Activated CD4-positive, alpha-beta T cell treated with anti-CD3 and anti-CD28 coated beads, Interleukin-2, amount 50 U/mL, for 1 hour (primary cell): ENCODE measurements at places on chromosomes 3 and 15.

- DNase-seq: no peak
Measured at GRCh38 chr3:12998648-12999047, 74.6 kb downstream of the IQSEC1 start.

GRCh38 chr3:89867286-89867685 is 759.9 kb downstream of the EPHA3 start:
- no peak for DNase-seq

DNA sequence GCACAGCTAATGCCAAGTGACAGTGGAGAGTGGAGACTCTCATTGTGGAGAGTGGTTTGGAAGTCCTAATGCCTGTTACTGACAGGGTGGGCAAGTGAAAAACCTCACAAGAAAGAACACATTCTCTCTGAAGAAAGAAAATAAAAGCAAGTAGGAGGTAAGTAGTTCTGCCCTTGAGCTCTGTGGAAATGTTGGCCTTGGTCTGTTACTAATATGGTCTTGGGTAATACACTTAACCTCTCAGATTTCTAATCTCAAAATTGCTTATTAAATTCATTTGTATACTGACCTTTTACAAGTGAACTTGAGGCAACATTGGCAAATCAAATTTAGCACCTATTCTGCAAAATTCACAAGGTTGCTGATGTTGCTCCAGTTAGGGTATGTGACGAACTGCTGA is 291.6 kb upstream of the CBLB start:
- no peak for DNase-seq

DNA sequence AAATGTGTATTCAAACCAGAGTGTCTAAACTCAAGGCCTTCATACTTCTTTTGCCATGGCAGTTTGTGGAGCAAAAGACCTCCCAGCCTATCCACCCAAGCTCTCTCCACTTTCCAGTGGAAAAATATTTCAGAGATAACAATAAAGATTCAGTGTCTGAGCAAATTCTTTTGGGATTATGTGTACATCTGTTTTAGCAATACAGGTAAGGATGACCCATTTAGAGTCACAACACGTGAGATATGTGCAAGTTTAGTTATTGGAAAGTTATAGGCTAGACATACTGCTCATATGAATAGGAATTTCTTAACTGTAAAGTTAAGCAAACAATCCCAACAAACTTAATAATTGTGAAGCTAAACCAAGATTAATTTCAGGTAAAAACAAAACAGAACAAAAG is 174.5 kb upstream of the LRIG1 start:
- DNase-seq: no peak

GRCh38 chr3:127747751-127748521 is 74.4 kb downstream of the MGLL start:
- DNase-seq: no peak

DNA sequence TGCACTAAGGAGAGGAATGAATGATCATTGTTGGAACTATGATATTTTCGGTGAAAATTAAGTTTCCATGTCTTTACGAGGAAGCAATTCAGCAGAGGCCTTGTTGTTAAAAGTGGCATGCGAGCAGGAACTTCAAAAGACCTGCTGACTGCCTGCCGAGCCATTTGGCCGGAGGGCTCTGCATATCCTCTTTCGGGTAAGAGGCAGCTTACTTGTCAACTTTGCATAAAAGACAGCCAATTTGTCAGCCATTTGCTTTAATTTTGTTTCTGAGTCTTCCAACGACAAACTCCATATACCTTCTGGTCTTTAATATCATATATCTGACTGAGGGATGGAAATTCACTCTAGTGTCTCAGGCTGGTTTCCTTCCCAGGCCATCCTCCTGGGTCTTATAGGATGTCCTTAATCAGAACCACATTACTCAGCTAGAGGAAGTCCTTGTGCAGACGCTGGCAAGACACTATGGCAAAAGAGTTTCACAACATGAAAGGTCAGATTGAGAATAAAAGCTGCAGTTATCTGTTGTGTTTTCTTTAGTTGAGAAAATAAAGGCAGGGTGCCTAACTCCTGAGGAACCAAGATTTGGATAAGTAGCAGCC is 128.7 kb upstream of the WNT5A start:
- DNase-seq: no peak

DNA sequence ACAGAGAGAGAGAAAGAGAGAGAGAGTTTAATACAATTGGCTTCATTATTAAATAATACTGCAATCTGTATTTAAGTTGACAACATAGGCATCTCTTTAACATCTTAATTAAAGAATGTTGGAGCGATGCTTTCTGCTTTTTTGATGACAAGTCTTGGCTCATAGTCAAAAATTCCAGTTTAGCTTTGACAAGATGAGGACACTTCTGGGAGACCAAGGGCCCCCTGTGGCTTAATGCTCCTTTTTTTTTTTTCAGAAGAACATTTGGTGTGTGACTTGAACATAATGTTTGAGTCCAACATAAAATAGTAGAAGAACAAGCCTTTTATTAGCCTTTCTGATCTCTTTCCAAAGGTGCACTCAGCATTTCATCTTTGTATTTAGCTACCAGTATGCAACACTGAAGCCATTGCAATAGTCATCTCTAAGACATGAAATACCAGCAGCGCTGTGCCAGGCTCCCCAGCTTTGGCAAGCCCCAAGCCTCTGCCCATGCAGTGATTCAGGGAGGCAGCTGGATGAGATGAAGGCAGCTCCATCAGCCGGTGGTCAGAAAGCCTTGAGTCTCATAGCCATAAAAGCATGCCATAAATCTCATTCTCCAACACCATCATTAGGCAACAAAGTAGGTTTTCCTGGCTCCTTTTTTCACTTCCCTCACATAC is 349.4 kb upstream of the SEMA6D start:
- no peak for DNase-seq

DNA sequence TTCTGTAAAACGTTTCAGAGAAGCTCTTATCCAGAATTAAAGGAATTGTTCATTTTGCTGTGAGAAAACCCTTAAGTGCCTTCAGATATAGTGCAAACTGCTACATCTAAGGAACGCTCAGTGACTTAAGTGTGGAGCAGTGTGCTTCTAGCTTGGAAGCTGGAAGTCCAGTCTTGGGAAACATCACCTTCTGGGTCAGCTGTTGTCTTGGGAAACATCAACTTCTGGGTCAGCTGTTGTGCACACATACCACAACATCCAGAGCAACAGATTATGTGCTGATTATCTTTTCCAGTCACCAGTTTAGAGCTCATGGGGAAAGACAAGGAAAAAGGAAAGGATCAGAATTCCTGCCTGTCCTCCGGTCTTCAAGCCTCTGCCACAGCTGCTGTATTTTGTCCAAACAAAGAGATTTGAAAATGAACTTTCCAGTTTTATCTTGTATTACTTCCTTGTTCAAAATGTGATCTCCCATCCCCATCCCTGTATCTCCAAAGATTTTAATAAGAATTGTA is 713.6 kb downstream of the NSUN3 start:
- no peak for DNase-seq

GRCh38 chr15:98580572-98580971 is 67.8 kb upstream of the IGF1R start:
- DNase-seq: no peak
